ENCODE measurements at places on chromosomes 1 and 21. TPM values are rescaled to one million over a fixed set of nuclear protein-coding genes. Genes with fewer than 3 reads are reported as not detected.

TAL1 gene
- total RNA-seq = not detected

DNA sequence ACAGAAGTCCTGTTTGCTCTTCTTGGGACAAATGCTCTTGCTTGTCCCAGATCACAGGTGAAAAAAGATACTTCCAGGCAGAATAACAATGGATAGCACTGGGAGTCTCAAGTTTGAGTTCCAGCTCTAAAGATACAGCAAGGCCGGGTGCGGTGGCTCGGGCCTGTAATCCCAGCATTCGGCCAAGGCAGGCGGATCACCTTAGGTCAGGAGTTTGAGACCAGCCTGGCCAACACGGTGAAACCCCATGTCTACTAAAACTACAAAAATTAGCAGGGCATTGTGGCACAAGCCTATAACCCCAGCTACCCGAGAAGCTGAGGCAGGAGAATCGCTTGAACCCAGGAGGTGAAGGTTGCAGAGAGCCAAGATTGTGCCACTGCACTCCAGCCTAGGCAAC lies 337.6 kb downstream of the SMYD3 start:
- H3K36me3 ChIP-seq = no peaks in the 10 kb centered on the region
- H3K27ac ChIP-seq = no peak overlapping the region
- DNase-seq = no peak
- H3K4me1 ChIP-seq = peaks cover 5% of the 10 kb centered on the region

GRCh38 chr1:211126622-211127021 lies 7.3 kb downstream of the KCNH1 start:
- H3K27me3 ChIP-seq = peaks cover 29% of the 10 kb centered on the region
- H3K27ac ChIP-seq = no peak overlapping the region
- no peaks in the 10 kb centered on the region for H3K4me1 ChIP-seq

- H3K4me1 ChIP-seq = no peaks in the 10 kb centered on the region
- no peaks in the 10 kb centered on the region for H3K27me3 ChIP-seq
- no peaks in the 10 kb centered on the region for H3K36me3 ChIP-seq
These were observed 480.0 kb upstream of the PKN2 start for GRCh38 chr1:88204111-88204510.

DNA sequence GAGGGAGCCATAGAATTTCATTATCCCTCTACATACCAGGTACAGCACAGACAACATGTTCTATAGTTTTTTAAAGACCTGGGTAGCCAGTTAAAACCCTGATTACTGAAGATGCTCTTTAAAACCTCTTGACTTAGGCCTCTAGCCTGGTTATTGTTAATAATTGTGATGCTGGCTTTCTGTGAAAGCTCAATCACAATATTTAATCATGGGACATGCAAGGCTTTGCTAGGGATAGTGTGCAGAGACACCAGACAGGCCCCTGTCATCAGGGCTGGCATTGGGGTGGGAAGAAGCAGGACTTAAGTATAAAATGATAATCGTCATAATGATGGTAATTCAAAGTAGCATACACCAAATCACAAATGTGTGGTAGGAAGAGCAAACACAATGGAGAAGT lies 274.4 kb downstream of the PTBP2 start:
- no peaks in the 10 kb centered on the region for H3K4me1 ChIP-seq
- no peak overlapping the region for H3K27ac ChIP-seq
- H3K36me3 ChIP-seq = no peaks in the 10 kb centered on the region
- no peak overlapping the region for H3K4me3 ChIP-seq

- DNase-seq = no peak
- no peak overlapping the region for H3K27ac ChIP-seq
- peaks cover 26% of the 10 kb centered on the region for H3K27me3 ChIP-seq
These were observed 183.0 kb upstream of the RAB4A start for GRCh38 chr1:229087906-229088305.

GRCh38 chr1:15627343-15627988 lies 10.2 kb downstream of the DDI2 start:
- no peak overlapping the region for H3K4me3 ChIP-seq
- peaks cover 34% of the 10 kb centered on the region for H3K4me1 ChIP-seq
- H3K36me3 ChIP-seq = peaks cover 53% of the 10 kb centered on the region
- H3K27ac ChIP-seq = peak overlapping the region; percentile 66
- no peak for DNase-seq
- H3K27me3 ChIP-seq = no peaks in the 10 kb centered on the region

GRCh38 chr1:213714645-213715044 lies 273.1 kb upstream of the PROX1 start:
- no peaks in the 10 kb centered on the region for H3K4me1 ChIP-seq
- no peak overlapping the region for H3K4me3 ChIP-seq
- DNase-seq = no peak
- H3K27me3 ChIP-seq = no peaks in the 10 kb centered on the region
- no peak overlapping the region for H3K27ac ChIP-seq

DNA sequence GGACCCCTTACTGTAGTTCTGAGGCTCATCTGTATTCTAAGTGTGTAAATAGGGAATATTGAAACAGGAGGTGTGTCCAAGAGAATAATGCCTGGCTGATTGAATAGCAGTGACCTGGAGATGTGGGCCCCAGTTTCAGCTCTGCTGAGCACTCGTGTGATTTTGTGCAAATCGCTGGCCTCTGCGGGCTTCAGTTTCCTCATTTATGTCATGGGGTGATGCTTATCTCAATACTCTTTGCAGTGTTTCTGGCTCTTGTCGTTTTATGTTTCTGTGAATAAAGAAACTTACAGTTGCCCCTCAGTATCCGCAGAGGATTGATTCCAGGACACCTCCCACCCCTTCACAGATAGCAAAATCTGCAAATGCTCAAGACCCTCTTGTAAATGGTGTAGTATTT lies 5.0 kb downstream of the COG2 start:
- peaks cover 31% of the 10 kb centered on the region for H3K36me3 ChIP-seq
- no peak for DNase-seq
- H3K4me1 ChIP-seq = peaks cover 31% of the 10 kb centered on the region

HNRNPCL2 gene
- not detected for total RNA-seq
